Breast epithelium (tissue), 4 donors: ENCODE measurements at places on chromosomes 12 and 14.

DNA sequence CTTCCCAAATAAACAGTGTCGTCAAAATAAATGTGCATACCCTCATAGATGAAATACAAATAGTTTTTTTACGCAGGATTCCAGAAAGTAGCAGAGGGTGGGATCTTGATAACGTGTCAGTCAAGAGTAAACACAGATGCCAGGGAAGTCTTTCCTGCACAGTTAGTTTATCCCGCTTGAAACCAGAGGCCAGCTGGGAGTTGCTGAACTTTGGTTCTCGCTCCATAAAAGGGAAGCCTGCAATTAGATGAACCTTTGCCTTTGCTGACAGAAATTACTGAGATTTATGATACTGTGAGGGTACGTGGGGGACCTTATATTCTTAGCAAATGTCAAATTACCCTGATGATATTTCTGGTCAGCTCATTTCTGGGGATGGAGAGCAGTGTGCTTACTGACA is 18.9 kb downstream of the FAR2 start:
- DNase-seq, result no peak

DNA sequence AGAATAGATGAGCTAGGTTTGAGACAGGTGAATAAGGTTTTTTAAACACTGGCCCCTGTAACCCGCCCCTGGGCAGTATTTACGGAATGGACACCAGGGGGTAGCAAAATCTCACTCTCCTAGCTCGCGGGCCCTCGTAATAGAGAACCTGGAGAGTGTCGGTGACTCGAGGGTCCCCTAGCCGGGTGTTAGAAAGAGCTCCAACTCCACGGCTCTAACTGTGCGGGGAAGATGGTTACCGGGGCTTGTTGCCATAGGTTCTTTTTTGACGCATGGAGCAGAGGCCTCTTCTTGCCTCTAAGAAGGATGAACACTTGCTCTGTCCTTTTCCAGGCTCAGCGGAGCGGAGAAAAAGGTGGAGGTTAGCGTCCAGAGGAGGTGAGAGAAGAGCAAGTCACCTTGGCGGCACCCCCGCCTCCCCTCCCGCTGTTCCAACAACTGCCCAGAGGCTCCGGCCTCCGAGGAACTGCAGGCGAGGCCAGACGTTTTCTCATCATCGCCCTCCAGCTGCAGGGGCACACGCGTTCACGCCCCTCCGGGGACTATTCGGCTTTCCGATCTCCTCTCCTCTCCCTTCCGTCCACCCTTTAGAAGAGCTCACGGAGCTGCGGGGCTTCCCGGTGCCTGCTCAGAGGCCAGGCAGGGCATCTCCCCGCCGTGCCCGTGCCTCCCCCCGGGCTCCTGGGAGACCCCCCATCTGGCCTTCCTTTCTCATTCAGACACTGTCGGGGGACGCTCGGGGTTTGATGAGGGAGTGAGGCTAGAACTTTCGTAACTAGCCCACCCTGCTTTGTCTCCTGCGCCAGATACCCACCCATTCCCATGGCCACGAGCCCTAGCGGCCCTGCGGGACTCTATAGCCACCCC is 1.4 kb upstream of the ARHGEF40 start:
- no peak for DNase-seq

GRCh38 chr14:93042968-93043940 is 72.5 kb downstream of the ITPK1 start:
- peak; percentile 82 for DNase-seq

- no peak for DNase-seq
These were observed 1.2 kb downstream of the ZBTB25 start for GRCh38 chr14:64502456-64502855.

- DNase-seq, result no peak
These were observed 1.4 kb downstream of the NFKBIA start for GRCh38 chr14:35403114-35403602.

DNA sequence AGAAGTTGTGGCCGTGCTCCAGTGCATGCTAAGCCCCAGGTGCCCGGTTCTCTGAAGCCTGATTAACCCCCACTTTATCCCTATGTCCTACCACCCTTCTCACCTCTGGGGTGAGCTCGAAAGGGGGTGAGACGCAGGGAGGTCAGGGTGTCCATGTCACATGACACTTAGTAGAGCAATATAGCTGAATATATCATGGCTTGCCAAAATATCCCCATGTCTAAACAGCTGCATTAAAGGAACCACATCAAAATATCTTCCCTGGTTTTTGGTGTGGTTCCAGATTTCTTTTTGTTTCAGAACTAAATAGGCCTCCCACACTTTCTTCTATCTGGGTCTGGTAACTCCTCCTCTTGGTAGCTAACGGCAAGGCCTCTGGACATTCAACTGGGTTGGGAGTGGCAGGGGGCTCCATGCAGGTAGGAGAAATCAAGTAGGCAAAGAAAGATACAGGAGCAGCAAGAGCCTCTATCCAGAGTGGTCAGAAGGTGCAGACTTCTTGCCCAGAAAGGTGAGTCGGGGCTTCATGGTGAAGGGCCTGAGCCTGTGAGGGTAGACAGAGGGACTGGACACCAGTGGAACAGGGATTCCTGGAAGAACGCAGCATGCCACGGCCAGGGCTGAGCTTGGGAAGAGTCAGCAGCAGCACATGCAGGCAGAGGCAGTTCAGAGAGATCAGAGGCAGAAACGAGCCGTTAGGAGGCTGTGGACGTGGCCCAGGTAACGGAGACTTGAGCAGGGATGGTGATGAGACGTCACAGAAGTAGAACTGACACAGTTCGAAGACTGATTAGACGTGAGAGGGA is 202.8 kb upstream of the DIO3 start:
- DNase-seq, result no peak

GRCh38 chr12:130835011-130835410 is 4.0 kb downstream of the STX2 start:
- no peak for DNase-seq

GRCh38 chr12:114562654-114563053 is 121.3 kb downstream of the TBX3 start:
- no peak for DNase-seq

- DNase-seq, result no peak
These were observed 752 bp downstream of the DACT1 start for GRCh38 chr14:58638231-58639197.

DNA sequence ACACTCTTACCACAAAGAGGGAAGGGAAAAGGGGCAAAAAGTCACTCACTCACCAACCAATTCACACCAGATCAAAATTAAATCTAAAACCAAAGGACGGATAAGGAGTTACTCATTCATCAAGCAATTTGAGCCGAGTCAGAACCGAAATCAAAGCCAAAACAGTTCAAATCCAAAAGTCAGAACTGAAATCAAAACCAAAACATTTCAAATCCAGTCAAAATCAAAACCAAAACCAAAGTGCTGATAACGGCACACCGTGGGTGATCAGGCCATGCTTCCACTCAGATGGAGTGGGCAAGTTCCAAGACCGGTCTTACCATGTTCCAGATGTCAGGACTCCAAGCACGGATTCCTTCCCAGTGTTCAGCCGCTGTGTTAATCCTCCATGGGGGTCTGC is 139.5 kb downstream of the SLC38A6 start:
- no peak for DNase-seq

DNA sequence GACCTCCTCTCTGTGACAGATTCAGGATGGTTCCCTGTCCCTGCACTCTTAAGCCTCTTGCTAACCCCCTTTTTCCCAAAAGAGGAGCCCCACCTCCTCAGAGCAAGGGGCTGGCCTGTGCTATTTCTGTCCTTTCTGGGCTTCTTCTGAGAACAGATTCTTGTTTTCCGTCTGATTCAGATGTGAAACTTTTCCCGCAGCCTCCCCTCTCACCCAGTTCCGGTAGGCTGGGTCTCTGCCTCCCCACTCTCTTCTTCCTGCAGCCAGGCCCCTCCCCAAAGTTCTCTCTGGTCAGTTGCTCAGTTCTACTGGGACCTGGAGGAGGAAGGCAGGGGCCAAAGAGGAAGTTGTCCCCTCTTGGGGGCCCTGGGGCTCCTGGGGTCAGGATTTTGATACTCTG is 11.8 kb downstream of the PDE1B start:
- no peak for DNase-seq

- no peak for DNase-seq
These were observed 115.6 kb upstream of the FBXO33 start for GRCh38 chr14:39547845-39548244.

GRCh38 chr14:76844223-76844622 is 18.0 kb downstream of the LRRC74A start:
- DNase-seq, result no peak

DNA sequence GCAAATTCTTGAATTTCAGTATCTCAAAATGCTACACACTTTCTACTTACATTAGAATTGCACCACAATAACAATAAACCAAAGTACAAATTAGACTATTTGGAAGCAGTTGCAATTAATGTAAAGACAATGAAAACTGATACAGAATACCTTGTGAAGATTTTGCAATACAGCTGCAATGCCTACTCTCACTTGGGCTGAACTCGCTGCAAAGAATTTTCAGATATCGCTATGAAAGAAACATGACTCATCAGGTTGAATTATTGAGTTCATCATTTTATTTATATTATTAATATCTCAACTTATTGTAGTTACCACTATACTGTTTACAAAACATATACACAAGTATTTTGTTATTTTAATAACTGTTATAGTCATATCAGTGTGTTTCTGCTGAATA is 108.0 kb upstream of the TMTC2 start:
- no peak for DNase-seq

GRCh38 chr12:124240493-124240892 is 54.4 kb upstream of the RFLNA start:
- no peak for DNase-seq

- DNase-seq, result no peak
These were observed 2.1 kb downstream of the MYL6 start for GRCh38 chr12:56160193-56160763.

- no peak for DNase-seq
These were observed 162.1 kb downstream of the TMTC2 start for GRCh38 chr12:82848845-82849244.

DNA sequence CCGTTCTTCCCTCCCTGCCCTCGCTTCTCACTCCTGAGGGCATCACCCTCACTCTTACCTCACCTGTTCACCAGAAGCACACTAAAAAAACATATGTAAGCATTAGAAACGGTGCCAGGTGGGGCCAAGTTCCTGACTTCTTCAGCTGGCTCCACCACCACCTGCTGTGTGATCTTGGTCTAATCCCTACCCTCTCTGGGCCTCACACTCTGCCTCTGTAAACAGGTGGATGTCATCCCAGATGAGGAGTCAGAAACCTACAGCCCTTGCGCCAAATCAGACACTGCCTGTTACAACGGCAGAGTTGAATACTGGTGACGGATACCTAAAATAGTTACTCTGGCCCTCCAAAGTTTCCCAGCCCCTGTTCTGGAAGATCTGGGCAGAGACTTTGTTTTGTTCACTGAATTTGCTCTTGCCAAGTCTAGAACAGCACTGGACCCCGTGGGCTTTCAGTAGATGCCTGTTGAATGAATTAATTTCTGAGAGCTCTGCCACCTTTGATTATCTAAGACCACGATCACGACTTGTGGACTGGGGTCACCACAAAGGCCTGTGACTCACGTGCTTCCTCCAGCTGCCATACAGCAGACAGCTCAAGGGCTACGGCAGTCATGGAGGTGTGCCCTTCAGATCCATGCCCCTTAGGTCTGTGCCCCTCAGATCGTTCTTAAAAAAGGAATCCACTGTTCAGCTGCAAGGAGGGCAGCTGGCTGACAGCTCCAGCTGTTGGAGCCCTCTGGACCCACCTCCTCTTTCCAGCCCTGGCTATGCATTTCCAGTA is 71.9 kb downstream of the GSC start:
- DNase-seq, result no peak

DNA sequence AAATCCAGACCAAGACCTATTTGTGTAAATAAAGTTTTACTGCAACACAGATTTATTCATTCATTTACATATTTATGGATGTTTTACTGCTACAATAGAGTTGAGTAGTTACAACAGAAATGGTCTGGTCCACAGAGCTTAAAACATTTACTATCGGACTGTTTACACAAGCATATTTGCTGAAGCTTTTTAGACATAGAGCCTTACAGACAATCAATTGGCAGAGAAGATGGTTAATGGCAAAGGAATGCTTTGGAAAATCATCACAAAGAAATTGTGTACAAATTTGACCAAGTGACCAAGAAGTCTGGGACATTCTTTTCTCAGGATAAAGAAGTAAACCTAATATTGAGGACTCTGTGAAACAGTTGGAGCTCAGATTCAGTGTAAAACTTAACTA is 504.3 kb downstream of the SLC16A7 start:
- DNase-seq, result no peak

DNA sequence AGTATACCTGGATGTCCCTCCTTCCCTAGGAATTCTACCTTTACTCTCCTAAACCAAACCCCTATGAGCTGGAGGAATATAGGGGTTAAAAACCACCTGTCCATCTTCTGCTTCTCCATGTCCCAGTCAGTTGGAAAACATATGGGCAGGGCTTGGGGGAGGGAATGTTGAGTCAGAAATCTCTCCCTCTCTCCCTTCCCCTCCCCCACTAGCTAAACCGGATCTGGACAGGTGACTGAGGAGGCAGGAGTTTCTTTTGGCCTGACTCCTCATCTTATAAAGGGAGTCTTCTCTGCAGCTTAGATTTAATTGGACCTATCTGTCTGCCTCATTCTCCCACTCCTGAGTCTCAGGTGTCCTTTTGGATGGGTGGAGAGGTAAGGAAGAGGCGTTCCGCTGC is 6.1 kb downstream of the ERBB3 start:
- peak; percentile 76 for DNase-seq

DNA sequence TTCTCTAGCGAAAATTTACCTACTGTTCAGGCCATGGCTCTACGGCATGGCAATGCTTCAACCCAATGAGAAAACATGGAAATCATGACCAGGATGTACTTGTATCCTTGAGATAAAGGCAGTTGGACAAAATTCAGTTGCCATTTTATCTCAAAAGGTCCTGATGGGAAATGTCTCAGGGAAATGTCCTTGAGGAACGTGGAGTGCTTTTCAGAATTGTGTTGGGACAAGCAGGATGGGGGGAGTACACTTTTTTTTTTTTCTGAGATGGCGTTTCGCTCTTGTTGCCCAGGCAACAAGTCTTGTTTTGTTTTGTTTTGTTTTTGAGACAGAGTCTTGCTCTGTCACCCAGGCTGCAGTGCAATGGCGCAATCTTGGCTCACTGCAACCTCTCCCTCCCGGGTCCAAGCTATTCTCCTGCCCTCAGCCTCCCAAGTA is 86.8 kb upstream of the EIF5 start:
- no peak for DNase-seq

GRCh38 chr12:2856051-2856450 is 788 bp downstream of the TEX52 start:
- no peak for DNase-seq

GRCh38 chr12:67237231-67237630 is 31.9 kb upstream of the CAND1 start:
- DNase-seq, result no peak

GRCh38 chr12:131194166-131194565 is 240.5 kb downstream of the ADGRD1 start:
- no peak for DNase-seq

GRCh38 chr12:93109551-93110203 is 180.6 kb upstream of the EEA1 start:
- DNase-seq, result no peak

DNA sequence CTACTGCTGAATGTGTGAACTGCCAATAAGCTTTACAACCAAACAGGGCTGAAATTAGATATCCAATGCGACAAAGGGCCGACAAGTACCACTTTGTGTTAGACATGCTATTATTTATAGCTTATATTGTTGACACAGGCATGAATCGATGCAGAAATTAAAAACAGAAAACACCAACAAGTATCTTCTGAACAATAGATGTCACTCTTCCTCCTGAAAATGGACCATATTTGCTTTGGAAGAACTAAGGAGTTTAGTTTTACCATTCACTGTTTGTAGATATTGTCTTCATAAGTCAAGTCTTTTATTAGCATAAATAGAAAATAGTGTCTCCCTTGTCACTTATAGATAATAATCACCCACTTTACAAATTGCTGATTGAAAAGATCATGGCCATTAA is 86.5 kb downstream of the LRIG3 start:
- DNase-seq, result no peak
